A549 treated with Hydrocortisone at 1 μM for 4 hours (cell line): ENCODE measurements at places on chromosomes 5 and 9. TPM values are rescaled to one million over a fixed set of nuclear protein-coding genes. Genes with fewer than 3 reads are reported as not detected.

Gene CYSRT1
- total RNA-seq: 3.0 to 5.5 TPM (median 4.2 TPM) in 5 replicates

Gene CBY3
- total RNA-seq: not detected in 5 replicates

Gene RXFP3
- not detected in 5 replicates for total RNA-seq

Gene IFNA2
- not detected in 5 replicates for total RNA-seq

Gene C5orf52
- total RNA-seq: not detected in 5 replicates
